Activated T-helper 1 cell treated with anti-CD3 and anti-CD28 coated beads, Interleukin-2, amount 50 U/mL, for 16 hours (primary cell): ENCODE measurements at places on chromosomes 4 and X.

- DNase-seq, result no peak
Observed at GRCh38 chr4:110735686-110736085, 112.8 kb upstream of the PITX2 start.

- DNase-seq, result no peak
Observed at GRCh38 chr4:125849869-125850268, 535.1 kb downstream of the FAT4 start.

DNA sequence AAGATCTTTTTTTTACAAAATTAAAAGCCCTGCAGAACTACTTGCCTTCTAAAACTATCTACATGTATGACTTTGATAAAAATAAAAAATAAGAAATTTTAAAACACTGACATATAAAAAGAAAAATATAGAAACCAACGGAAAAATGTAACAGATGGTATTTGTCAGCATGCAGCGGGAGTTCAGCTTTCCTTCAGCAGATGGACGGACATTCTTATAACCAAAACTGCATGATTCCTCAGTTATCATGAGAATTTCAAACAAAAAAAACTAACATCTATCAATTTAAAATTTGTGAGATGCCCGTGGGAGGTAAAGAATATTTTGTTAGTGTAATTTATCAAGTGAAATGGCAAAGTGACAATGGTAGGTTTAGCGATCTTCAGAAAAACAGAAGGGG is 23.2 kb downstream of the RWDD4 start:
- DNase-seq, result no peak

DNA sequence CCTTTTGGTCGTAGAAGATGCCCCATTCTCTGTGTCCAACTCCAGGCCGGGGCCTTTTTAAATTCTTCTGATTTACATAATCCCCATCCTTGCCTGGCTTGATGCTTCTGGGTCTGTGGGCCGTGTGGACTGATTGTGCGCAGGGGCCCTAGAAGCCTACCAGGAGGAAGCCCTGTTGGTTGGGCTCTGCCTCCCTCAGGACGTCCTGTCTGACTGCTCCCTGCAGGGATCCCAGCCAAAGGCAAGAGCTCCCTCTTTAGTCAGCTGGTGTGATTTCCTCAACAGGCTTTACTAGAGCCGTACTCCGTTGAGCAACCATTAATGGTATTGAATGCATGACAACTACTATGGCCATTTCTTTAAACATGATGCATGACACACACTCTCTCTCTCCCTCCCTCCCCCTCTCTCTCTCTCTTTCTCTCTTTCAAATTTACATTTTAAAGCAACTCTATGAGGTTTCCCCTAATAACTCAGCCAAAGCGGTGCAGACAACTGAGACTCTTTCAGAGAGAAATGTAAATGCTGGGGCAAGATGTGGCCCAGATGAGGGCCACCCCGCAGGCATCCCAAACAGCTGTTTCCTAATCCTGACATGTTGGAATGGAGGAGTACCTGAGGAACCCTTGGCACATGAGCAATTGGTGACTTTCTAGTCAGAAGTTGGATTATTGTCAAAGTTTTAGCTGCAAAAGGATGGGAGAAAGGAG is 117.3 kb downstream of the DRD5 start:
- DNase-seq, result no peak

- DNase-seq, result no peak
Observed at GRCh38 chr4:175807547-175807946, 4.5 kb downstream of the GPM6A start.

DNA sequence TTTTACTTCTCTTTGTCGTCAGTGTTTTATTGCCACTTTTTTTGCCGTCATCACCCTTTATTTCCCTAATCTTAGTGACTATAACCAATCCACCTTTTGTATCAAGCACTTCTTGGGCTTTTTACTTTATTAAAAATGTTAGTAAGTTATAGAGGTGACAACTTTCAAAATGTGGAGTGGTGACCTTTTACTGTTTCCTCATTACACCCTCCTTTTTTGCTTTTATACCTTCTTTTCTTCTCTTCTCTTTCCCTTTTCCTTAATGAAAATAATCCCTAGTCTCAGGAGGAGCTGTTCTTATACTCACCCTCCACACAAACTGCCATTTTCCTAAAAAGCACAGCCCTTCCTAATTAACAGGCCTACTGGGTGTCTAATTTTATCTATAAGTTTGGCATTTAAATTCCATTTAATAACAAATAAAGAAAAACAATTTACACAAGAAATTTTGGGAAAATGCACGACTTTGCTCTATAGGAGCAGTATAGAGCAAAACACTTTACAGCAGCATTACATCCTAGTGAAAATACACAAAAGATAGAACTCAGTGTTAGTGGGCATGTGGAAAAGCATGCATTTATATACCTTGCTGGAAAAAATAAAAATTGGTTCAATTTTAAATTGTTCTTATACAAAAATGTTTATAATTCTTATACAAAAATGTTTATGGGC is 27.3 kb downstream of the BBS12 start:
- DNase-seq, result no peak

DNA sequence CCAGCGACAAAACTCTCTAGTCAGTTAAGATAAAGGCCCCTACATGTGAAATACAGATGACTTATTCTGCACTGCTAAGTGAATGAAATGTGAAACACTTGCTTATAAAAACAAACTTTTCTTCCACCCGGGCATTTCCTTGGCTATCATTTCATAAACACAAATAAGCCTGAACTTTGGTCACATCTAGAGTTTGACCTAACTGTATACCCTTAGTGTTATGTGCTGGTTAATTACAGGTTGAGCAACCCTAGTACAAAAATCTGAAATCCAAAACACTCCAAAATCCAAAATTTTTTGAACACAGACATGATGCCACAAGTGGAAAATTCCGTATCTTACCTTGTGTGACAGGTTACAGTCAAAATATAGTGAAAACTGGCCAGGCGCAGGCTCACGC is 45.9 kb downstream of the SAT1 start:
- no peak for DNase-seq

DNA sequence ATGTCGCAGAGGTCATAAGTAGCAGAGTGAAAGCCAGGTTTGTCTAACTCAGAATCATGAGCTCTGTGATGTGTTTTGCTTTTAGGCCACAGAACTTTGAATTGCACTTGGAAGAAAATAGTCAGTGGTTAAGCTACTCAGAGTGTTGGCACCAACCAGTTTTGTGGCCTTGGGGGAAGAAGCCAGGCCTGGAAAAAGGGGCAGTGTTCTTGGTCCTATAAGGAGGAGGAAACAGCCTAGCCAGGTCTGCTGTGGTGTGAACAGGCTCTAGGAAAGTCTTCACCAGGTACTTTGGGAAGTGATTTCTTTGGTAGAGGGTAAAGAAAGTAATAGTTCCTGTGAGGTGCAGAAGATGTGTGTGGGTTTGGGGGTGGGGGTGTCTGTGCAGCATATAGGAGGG is 49.2 kb downstream of the FHIP1A start:
- DNase-seq, result no peak

- no peak for DNase-seq
Observed at GRCh38 chr4:118280501-118281218, 72.1 kb downstream of the PRSS12 start.

GRCh38 chrX:121902463-121902862 is 855.1 kb downstream of the GLUD2 start:
- DNase-seq, result no peak

DNA sequence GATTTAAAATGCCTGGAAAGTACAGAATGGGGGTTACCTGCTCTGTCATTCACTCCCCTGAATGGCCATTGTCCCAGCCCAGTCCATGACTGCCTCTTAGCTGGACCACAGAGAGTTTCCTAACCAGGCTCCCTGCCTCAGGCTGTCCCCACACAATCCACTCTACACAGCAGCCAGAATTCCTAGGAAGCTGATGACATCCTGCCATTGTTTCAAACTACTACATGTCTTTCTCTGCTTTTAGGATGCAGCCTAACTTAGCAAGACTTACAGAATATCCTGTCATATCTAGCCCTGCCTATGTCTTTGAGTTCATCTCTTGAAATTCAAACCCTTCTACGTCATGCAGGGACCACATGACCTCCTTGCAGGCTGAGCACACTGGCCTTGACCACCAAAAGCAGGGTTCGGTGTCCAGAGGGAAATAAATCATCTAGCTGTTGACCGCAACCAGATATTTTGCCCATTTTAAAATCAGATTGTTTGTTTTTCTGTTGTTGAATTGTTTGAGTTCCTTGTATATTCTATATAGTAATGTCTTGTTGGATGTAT is 16.1 kb upstream of the CRMP1 start:
- DNase-seq, result no peak

DNA sequence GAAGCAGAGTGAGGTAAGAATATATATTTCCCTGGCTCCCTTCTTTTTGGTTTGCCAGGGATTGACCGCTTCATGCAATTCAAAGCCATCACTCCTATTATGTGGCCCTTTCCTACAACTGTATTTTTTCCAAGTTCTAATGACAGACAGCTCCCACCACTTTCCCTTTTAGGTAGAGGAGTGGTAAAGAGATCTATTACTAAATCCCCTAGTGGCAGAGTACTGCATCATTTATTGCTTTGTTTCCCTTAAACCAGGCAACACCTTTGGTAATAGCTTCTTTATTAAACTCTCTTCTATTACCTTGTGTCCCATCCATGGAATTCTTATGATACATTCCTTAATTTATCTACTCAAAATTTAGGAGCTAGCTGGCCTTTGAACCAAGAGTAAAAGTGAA is 90.7 kb downstream of the CNOT6L start:
- no peak for DNase-seq

DNA sequence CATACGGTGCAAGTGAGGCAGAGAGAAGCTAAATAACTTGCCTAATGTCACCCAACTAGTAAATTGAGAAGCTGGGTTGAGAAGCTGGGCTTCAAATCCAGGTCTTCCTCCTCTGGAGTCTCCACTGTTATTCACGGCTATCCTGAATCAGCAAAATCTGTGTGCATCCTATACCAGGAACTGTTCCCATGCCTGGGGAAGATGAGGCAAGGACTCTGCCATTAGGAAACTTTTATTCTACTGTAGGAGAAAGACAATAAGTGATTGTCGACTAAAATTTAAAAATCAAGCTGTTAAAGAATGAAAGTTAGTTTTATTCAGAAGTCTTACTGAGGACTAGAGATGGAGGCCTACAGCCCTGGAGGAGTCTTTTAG is 872 bp upstream of the TEC start:
- no peak for DNase-seq

GRCh38 chrX:42772874-42773273 is 5.1 kb downstream of the PPP1R2C start:
- no peak for DNase-seq

- DNase-seq, result no peak
Observed at GRCh38 chr4:11424000-11424399, 4.7 kb downstream of the HS3ST1 start.

GRCh38 chr4:127559981-127560380 is 72.8 kb upstream of the INTU start:
- no peak for DNase-seq

DNA sequence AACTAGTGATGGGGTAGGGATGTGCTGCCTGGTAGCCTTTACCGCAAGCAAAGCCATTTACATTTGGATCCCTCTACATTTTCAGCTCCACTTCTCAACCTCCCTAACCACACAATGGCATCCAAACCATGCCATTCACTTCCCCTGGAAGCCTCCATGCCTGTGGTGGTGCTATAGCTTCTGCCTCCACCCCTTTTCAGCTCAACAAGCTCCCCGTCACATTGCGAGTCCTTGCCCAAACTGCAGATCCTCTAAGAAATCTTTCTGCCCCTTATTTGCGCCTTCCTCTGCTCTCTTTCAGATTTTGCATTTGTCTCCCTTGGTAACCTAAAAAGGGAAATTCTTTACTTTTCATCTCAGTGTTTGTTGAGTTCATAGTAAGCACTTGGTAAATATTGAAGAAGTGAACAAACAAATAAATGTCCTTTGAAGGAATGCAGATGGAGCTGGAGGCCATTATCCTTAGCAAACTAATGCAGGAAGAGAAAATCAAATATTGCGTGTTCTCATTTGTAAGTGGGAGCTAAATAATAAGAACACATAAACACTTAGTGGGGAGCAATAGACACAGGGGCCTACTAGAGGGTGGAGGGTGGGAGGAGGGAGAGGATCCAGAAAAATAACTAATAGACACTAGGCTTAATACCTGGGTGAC is 6.9 kb downstream of the CYTL1 start:
- no peak for DNase-seq

- DNase-seq, result no peak
Observed at GRCh38 chrX:67574696-67575095, 30.9 kb downstream of the AR start.

- DNase-seq, result no peak
Observed at GRCh38 chr4:185874516-185875230, 62.7 kb upstream of the SORBS2 start.

DNA sequence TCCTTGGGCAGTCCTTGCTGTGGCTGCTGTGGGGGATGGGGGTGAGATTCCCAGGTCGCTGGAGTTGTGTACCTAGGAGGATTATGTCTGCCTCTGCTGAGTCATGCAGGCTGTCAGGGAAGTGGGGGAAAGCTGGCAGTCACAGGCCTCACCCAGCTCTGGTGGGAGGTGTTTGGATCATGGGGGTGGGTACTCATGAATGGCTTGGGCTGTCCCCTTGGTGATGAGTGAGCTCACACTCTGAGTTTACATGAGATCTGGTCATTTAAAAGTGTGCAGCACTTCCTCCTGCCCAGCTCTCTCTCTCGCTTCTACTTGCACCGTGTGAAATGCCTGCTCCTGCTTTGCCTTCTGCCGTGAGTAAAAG is 24.6 kb upstream of the PDLIM3 start:
- DNase-seq, result no peak

GRCh38 chr4:48832571-48832970 is 1.7 kb downstream of the OCIAD1 start:
- no peak for DNase-seq

GRCh38 chrX:65706041-65706828 is 38.8 kb downstream of the MSN start:
- DNase-seq, result peak; percentile 25

DNA sequence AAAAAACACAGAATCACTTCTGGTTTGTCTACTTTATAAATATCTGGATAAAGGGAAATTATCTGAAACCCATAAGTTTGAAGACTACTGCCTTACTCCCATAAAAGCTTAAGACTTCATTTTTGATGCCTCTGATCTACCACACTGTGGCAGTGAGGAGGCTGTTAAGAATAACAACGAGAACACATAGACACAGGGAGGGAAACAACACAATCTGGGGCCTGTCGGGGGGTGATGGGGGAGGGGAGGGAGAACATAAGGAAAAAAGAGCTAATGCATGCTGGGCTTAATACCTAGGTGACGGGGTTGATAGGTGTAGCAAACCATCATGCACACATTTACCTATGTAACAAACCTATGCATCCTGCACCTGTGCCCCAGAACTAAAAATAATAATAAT is 573.7 kb downstream of the GBA3 start:
- DNase-seq, result no peak

DNA sequence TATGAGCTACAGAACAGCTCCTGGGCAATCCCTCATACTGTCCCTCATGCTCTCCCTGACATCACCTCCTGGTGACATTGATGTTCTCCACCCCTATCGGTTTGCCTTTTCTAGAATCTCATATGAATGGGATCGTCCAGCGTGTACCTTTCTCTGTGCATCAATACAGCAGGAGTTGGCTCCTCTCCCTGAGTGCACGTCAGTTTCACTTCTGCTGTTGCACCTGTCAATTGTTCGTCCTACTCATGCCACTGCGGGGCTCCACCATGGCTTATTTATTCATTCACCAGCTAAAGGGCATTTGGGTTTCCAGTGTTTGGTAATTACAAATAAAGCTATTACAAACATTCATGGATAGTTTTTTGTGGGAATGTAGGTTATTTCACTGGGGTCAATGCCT is 269.1 kb upstream of the ZFP42 start:
- DNase-seq, result no peak

GRCh38 chr4:185852961-185853360 is 41.0 kb upstream of the SORBS2 start:
- no peak for DNase-seq
